ENCODE measurements at places on chromosomes 1 and 21.
A peak's percentile ranks its signal among the peaks of the same experiment; 100 is the strongest.

DNA sequence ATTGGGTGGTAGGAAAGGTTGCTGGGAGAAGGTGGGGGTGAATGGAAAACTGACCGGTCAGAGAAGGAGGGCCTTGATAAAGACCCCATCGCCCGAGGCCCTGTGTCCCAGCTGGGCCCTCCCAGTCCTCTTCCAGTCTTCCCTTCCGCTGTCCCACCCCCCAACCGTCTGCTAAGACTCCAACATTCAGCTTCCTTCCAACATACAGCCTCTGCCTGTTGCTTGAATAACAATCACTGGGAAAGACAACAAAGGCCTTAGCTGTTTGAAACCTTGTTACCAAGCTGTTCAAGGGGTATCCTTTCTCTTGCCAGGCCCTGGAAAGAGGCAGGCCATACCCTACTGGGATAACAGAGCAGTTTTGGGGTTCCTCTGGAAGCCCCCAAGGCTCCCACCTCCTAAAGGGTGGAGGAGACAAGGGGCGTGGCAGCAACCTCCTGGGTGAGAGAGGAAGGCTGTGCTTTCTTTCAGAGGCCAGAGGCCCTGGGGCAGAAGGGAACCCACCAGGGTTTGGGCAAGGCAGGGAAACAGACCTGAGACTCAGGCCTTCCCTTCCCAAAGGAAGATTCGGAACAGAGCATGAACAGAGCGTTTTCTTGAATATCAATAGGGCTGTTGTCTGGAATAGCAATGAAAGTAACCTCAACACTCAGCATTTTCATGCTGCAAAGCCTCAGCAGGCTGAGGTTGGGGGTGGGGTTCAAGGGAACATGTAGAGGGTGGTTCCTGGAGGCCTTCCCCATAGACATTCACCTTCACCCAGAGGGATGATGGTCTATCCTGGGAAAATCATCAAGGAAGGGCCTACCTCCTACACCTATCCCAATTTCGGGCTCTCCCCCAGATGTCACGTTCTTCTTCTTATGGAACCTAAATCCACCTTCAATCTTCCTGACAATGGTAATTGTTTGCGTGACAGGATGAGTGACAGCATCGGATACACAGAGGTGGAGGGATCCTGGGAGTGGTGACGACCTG lies 4.1 kb downstream of the ETNK2 start:
- no peak for DNase-seq

DNA sequence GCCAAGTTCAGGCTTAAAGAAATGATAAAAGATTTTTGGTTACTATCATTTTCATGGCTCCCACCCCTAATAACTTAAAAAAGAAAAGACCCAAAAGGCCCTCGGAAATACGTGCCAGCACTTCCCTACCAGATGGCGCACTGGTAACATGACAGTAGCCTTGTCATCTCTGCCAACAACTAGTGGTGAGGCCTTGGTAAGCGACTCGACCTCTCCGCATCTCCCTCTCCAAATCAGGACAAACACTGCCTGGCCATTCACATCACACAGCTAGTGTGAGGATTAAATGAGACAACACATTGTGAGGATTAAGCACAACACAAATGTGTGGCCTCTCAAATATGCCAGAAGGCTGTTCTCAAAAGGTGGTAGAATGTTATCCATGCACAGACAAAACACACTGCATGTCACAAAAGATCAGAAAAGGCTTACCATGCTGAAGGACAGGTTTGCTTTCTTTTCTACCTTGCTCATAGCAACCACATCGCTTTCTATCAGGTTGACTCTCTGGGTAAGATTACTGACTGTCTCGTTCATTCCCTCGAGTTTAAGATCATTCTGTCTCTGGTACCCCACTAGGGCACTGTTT lies 16.4 kb downstream of the TEX38 start:
- no peak for DNase-seq

DNA sequence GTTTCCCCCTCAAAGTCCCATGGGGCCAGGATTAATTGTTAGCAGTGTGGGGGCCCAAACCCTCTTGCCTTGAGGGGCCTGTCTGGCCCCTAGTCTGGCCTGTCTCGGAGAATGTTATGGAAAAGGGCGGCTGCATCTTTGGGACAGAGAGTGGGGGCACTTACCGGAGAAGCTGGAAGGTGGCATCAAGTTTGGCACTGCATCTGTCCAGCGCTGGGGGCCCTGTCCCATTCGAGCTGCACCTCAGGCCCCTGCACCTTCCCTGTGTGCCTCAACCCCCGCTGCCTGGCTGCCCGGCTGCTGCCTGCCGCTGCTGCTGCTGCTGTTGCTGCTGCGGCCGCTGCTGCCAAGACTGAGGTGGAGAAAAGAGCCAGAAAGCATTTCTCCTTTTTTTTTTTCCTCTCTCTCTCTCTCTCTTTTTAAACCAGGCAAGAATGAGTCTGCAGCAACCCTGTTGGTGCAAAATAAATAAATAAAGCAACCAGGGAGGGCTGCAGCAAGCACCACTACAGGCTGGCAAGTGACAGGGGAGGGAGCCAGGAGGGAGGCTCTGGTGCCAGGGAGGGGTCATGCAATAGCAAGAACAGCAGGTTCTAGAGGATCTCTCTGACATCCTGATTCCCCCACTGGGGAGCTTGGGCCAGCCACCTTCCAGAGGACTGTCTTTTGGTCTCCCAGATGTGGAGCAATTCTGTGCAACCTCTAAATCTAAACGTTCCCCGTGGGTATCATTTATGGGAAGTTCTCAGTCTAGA lies at the start of gene LINGO4:
Gene LINGO4 (minus strand): TSS at position 354 of the 755 bp plus-strand sequence. CDS start 2,715 bp downstream, outside the sequence.
- no peak for DNase-seq

GRCh38 chr1:89692601-89693521 lies 59.9 kb downstream of the LRRC8C start:
- peak; percentile 41 for DNase-seq

DNA sequence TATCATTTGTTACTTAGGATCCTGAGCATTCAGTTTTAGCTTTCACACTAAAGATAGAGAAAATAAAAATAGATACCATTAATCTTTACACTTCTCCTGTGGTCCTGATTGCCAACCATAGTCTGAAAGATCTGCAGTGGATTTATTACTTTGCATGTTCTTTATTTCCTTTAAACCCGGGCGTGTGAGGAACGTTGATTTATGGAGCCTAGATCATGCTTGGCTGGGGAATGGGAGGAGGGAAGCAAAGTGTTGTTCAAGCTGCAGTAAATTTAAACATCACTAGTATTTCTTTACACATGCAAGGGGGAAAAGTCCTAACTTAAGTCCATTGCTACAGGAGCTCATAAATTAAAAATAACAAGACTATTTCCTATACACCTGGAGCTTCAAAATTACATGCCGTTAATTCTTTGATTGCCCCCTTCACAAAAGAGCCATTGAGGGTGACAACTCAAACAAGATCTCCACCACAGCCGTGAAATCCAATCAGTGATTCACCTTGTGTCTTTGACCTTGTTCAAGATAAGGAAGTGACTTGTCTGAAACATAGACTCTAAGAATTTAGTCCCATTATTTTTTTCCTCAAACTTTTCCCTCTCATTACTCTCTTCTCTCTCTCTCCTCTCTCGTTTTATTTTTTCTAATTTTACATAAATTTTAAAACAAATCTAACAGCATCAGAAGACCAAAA lies 282.7 kb downstream of the KIF26B start:
- no peak for DNase-seq

DNA sequence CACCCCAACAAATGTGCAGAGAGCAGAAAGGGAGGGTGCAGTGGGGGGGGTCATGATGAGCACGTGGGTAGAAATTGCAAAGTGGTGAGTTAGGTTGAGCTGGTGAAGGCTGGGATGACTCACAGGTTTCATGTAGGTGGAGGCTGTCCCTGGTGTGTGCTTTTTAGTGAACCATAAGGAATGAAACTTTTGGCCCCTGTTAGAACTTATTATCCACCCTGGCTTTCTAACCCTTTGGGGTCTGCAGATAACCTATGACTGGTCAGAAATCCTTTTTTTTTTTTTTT lies 46.9 kb downstream of the DOP1B start:
- peak; percentile 76 for DNase-seq

- no peak for DNase-seq
Observed at GRCh38 chr1:94832931-94833585, 12.9 kb downstream of the SLC44A3 start.

DNA sequence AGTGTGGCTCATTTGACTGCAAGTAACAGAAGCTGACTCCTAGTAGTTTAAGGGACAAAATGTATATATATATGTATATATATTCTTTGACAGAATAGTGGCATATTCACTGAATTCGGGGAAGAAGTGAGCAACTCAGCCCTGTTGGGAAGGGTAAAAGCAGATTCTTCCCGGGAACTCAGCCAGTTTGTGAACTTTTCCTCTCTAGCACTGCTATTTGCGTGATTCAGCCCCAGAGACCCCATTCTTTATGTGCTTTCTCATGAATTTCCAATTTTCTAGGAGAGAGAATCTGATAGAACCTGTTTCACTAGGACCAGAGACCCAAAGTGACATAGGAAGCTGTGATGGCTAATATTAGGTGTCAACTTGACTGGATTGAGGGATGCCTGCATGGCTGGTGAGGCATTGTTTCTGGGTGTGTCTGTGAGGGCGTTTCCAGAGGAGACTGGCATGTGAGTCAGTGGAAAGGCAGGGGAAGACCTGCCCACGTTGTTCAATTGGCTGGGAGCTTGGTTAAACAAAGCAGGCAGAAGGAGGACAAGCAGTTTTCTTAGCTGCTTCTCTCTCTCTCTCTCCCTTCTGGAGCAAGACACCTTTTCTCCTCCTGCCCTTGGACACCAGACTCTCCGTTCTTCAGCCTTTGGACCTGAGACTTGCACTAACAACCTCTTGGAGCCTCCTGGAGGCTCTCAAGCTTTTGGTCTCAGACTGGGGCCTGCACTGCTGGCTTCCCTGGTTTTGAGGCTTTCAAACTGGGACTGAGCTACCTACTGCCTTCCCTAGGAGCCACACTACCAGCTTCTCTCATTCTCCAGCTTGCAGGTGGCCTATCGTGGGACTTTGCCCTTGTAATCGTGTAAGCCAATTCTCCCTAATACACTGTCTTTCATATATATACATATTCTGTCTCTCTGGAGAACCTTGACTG lies 93.4 kb upstream of the KCNK1 start:
- DNase-seq: no peak

DNA sequence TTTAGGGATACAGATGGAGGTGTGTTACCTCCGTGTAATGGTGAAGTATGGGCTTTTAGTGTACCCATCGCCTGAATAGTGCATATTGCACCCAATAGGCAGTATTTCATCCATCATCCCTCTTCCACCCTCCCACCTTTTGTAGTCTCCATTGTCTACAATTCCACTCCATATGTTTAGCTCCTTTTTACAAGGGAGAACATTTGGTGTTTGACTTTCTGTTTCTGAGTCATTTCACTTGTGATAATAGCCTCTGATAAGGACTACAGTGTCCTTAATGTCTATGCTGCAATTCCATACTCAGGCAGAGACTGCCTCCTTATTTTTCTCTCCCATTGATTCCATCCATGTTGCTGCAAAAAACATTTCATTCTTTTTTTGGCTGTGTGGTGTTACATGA lies 48.7 kb downstream of the OVGP1 start:
- DNase-seq: no peak

DNA sequence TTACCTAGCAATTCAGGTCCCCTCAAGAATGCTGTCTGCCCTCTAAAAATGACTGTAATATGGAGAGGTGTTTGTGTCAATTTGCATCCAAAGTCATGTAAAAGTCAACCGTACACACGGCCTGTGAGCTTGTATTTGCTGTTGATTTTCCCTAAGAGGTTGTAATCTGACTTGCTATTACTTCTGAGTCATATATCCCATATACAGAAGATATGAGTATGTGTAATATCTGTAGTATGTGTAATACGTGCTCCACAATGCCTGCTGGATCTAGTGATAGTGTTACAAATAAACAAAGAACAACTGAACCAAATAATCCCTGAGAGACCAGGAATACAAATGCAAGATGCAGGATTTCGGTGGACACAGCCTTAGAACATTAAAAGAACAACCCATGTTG lies 1.4 kb upstream of the KCNJ6 start:
- peak; percentile 0 for DNase-seq

DNA sequence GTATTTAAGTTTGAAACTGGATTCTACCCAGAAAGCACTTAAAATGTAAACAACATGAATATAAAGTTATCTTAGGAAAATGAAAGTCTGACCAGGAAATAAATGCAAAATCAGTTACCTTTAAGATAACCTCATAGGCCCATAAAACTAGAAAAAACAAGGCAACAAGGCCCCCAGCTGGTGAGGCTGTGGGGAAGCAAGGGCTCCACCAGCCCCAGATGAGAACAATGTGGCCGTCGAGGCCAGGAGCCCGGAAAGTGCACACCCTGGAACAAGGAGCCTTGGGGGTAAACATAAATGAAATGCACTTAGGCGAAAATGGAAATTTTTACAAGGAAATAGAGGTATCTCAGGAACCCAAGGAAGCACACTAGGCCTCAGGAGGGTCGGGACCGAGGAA lies 37.9 kb upstream of the BMP8B start:
- no peak for DNase-seq

- DNase-seq: no peak
Observed at GRCh38 chr1:204455063-204455830, 39.4 kb downstream of the PIK3C2B start.

GRCh38 chr1:119079881-119080280 lies 60.6 kb downstream of the WARS2 start:
- DNase-seq: no peak

- DNase-seq: no peak
Observed at GRCh38 chr1:117029685-117030084, 28.1 kb downstream of the CD101 start.

DNA sequence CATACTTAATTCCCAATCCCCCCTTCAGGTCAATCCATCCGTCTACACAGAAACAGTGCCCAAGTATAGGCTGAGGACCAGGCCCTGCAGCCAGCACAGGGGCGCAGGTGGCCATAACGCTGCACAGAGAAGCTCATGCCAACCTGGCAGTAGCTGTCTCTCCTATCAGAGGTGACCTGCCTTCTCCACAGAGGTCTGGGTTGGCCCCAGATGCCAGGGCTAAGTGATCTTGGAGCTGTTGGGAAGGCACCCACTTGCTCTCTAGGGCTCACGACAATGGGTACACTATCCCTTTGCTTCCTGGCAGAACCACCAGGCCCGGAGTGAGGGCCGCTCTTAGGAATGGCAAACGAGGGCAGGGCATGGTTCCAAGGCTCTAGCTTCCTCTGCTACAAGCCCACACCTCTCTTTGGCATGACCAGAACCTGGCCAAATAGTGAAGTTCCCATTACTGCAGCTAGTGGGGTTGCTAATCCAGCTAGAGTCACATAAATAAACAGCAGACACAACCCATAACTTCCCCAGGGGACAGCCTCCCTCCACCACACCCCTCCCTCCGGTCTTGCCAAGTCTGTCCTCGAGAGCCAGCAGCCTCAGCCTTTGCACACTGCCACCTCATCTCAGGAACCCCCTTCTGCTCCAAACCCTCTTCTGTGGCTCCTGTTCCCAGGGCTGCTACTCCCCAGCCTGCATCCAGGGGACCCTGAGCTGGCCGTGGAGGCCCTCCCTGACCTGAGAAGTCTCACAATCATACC lies 113.0 kb downstream of the GLIS1 start:
- no peak for DNase-seq

GRCh38 chr21:45622416-45623097 lies 21.0 kb upstream of the PCBP3 start:
- no peak for DNase-seq

DNA sequence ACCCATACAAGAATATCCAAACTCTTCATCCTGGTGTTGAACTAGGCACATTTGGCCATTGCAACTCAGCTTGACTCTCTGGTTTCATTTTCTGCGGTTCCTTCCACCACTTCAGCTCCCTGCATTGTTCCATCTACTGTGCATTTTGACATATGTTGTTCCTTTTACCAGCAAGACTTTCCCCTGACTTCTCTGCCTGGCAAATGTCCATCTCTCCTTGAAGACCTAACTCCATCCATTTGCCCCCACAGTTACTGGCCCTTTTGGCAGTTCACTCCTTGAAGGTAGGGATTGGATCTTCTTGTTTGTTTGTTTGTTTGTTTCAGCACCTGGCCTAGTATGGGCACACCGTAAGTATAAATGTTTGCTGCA lies 8.7 kb downstream of the PADI2 start:
- DNase-seq: no peak

- DNase-seq: no peak
Observed at GRCh38 chr1:211781260-211781659, 49.3 kb downstream of the LPGAT1 start.
